GM23338 (cell line): ENCODE measurements at places on chromosomes 7 and 10.

GRCh38 chr7:84675633-84676034 lies 481.0 kb upstream of the SEMA3A start:
- no peak for DNase-seq
- 0 out of 2 replicates have a peak, but pooled peaks cover 10% of the 10 kb centered on the region for H3K4me1 ChIP-seq
- H3K27me3 ChIP-seq: no peaks in the 10 kb centered on the region
- H3K36me3 ChIP-seq: no peaks in the 10 kb centered on the region
- no peak overlapping the region for H3K4me3 ChIP-seq
- no peak overlapping the region for H3K27ac ChIP-seq

- H3K4me1 ChIP-seq: 0 out of 2 replicates have a peak, but pooled peaks cover under 1% of the 10 kb centered on the region
- DNase-seq: no peak
- H3K4me3 ChIP-seq: no peak overlapping the region
- no peaks in the 10 kb centered on the region for H3K36me3 ChIP-seq
- H3K27me3 ChIP-seq: no peaks in the 10 kb centered on the region
- H3K27ac ChIP-seq: no peak overlapping the region
These were observed 543.1 kb downstream of the HTR7 start for GRCh38 chr10:90314718-90315117.

DNA sequence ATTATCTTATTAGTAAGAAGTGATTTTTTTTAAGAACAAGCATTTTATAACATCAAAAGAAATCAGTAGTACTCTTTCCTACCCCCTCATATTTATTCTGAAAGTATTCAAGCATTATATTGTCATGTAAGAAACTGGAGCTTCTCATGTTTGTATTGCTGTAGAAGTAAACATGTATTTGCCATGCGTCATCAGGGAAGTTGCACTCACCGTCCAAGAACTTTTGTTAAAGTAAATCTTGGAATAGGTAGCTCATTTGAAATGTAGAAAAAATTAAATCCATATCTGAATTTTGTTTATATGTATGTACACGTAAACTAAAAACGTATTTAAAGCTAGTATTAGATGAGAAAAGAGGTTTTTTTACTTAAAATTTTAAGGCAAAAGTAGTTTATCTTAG lies 96.8 kb downstream of the PTEN start:
- no peak overlapping the region for H3K4me3 ChIP-seq
- no peak for DNase-seq
- no peaks in the 10 kb centered on the region for H3K27me3 ChIP-seq

- no peak overlapping the region for H3K4me3 ChIP-seq
- H3K27me3 ChIP-seq: no peaks in the 10 kb centered on the region
- H3K36me3 ChIP-seq: peaks cover 6% of the 10 kb centered on the region; the same call in 1 of the 2 replicates
These were observed 649.6 kb downstream of the REEP3 start for GRCh38 chr10:64170791-64171190.

GRCh38 chr10:130493021-130493420 lies 356.8 kb downstream of the GLRX3 start:
- no peaks in the 10 kb centered on the region for H3K36me3 ChIP-seq
- no peaks in the 10 kb centered on the region for H3K4me1 ChIP-seq
- no peak overlapping the region for H3K4me3 ChIP-seq
- H3K27ac ChIP-seq: no peak overlapping the region
- H3K27me3 ChIP-seq: no peaks in the 10 kb centered on the region

DNA sequence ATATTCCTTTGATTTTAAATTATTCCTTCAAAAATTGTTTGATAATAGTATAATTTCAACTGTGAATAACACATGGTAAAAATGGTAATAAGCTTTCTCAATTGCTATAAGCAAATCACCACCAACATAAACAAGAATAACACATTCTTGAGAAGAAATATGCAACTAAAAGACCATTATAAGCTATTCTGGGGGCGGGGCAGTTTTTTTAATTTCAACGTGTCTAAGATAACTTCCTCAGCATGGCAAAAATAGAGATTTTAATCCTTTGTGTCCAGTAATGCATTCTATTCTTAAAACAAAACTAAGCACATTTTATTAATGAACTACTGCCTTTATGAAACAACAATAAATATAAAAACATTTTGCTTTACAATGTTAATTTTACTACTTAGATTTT lies 1.5 kb downstream of the DNAJC12 start:
- no peaks in the 10 kb centered on the region for H3K27me3 ChIP-seq
- no peaks in the 10 kb centered on the region for H3K36me3 ChIP-seq
- no peak for DNase-seq
- H3K4me1 ChIP-seq: no peaks in the 10 kb centered on the region; the same call in 1 of the 2 replicates

DNA sequence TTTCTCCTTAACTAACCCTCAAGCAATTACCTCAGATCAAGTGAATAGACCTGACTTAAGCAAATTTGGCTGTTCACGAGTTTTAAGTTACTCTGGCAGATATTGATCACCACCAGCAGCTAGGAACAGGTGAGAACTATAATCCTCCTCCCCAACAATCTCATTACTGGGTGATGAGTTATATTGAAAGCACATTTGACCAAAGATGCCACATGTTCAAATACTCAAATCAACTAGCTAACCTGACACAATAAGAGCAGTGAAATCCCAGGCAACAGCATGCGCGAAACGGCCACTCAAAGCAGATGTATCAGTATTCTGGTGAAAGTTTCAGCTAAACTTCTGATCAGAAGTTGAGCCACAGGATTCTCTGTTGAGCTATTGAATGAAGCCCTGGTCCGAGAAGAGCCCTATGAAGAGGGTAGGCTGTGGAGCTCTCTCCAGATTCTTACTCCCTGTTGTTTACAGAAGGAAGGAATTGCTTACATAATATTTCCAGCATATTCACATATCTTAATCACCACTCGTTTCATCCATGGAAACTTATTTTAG lies 52.6 kb downstream of the CAV1 start:
- no peaks in the 10 kb centered on the region for H3K36me3 ChIP-seq
- H3K4me1 ChIP-seq: no peaks in the 10 kb centered on the region

DNA sequence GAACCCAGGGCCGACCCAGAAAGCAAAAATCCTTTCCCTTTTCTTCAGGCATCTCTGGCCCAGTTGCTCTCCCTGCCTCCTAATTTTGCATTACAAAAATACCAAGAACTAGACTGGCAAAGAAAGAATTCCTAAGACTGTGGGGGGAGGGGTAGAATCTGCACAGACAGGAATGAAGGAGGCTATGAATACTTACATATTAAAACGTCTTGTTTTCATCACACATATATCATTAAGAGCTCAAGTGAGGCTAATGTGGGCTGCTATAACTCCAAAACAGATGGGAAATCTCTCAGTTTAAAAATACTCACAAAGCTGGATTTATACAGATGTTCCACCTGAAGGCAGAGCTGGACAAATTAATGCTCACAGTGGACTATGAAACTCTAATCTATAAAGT lies 29.2 kb upstream of the MKX start:
- DNase-seq: peak; percentile 21
- H3K27ac ChIP-seq: no peak overlapping the region
- H3K27me3 ChIP-seq: no peaks in the 10 kb centered on the region
